Spinal cord (tissue), 10 donors: ENCODE measurements at places on chromosomes 2 and 18. TPM values are rescaled to one million over a fixed set of nuclear protein-coding genes. Genes with fewer than 3 reads are reported as not detected.

LYG2 gene
- not detected for total RNA-seq

DNA sequence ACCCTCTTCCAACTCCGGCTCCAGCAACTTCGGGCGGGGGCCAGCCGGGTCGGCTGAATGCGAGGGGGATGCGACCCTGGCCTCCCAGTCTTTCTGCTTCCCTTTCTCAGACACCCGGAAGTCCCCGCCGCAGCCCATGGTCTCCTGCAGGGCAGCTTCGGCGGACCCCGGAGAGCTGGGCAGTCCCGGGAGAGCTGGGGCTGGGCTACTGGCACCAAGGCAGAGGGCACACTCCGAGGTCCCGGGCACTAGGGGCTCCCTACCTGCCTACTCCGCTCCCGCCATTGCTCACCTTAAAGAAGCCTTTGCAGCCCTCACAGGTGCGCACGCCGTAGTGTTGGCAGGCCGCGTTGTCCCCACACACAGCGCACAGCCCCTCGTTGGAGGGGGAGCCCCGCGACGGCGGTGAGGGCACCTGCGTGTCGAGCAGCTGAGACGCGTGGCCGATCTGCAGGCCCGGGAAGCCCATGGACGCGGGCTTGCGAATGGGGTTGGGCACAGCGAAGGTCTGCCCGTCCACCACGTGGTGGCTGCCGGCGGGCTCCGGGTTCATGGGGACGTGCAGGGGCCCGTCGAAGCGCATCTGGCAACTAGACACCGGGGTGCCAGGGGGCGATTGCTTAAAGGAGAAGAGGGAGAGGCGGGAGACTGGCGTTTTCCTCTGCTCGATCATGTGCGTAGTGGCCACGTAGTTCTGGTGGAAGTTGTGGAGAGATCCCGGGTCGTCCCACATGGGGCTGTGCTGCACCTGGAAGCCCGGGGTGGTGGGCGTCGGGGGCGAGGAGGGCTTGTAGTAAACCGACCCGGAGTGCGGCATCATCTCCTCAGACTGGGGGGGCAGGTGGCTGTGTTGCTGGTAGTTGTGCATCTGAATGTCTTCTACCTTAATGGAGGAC, 3.2 kb downstream of the NR4A2 start:
- DNase-seq, result no peak

ALK gene
- total RNA-seq, result 4.2 TPM

GRCh38 chr2:152718909-152719645, 657 bp downstream of the ARL6IP6 start:
- no peak for DNase-seq

DNA sequence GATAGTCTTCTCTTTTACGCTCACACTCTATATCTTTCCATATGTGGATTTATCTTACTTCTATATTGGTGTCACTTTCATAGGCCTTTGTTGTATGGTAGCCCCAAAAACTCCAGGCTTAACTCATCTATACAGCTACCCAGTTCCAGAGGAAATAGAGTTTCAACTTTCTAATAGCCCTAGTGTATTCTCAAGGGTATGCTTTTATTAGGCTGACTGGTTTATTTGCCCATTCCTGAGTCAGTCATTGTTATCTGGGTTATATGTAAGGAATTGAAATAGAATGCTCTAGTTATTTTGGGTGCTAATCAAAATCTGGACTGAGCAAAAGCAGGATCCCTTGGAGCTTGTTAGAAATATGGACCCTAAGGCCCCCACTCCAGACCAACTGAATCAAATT, 307.4 kb upstream of the KCNJ3 start:
- DNase-seq, result no peak

ERICH2 gene
- total RNA-seq, result 3.9 TPM

NT5C1B gene
- not detected for total RNA-seq

MEP1B gene
- total RNA-seq, result 0.11 TPM

GNAL gene
- total RNA-seq, result 67.0 TPM

DNA sequence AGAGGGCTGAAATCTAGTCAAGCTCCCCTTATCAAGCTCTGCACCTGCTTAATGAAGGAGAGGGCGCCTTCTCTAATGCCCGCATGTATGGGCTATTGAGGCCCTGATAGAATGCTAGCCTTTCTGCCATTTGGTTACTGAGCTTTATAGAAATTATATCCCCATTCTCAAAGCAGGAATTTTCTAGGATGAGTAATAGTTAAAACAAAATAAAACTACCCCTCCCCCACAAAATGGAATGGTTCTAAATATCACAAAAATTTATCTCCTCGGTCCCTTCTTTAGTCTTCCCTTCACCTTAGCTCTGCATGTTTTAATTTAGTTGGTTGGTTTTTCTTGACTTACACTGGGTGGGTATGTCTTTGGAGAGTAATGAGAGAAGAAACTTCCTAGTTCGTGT, 37.7 kb downstream of the CD28 start:
- DNase-seq, result no peak

- DNase-seq, result no peak
Observed at GRCh38 chr2:37827455-37827854, 97.6 kb upstream of the RMDN2 start.

LYPD6B gene
- 5.7 TPM for total RNA-seq

GRCh38 chr2:12607971-12608370, 108.8 kb upstream of the TRIB2 start:
- no peak for DNase-seq

EIF2AK2 gene
- total RNA-seq, result 36.3 TPM

GRCh38 chr18:662197-662596, 4.7 kb downstream of the TYMS start:
- no peak for DNase-seq

CD207 gene
- total RNA-seq, result not detected

KIF1A gene
- 186 TPM for total RNA-seq

GRCh38 chr2:40499437-40499836, 47.5 kb upstream of the SLC8A1 start:
- no peak for DNase-seq

- no peak for DNase-seq
Observed at GRCh38 chr2:128300151-128301020, 18.3 kb downstream of the HS6ST1 start.

DNA sequence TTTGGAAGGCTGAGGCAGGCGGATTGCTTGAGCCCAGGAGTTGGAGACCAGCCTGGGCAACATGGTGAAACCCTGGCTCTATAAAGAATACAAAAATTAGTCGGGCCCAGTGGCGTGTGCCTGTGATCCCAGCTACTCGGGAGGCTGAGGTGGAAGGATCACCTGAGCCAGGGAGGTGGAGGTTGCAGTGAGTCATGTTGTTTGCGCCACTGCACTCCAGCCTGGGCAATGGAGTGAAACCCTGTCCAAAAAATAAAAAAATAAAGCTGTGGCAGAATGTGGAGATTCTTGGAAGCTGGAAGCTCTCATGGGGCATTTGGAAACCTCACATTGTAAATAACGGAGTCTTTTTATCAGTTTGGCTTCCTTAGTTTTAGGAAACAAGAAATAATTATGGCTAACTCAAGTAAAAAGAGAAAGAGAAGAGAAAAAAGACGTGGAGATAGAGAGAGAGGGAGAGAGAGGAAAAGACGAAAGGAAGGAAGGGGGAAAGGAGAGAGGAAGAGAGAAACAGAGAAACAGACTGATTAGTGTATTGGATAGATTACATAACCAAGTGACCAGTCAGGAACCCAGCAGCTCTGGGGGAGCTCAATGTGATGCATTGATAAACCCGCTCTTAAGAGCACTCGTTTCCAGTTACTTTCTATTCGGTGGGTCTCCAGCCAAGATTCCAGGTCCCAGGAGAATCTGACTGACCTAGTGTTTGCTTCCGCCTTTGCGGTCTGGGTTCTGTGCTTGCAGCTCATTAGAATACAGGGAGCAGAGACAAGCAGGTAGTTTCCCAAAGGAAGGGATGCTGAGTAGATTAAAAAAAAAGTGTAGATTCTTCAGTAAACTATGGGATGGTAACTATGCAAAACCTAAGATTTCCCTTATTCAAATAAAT, 1.1 kb upstream of the SPAST start:
- peak; percentile 55 for DNase-seq

- DNase-seq, result no peak
Observed at GRCh38 chr2:68404893-68405799, 40.1 kb downstream of the PLEK start.

DNA sequence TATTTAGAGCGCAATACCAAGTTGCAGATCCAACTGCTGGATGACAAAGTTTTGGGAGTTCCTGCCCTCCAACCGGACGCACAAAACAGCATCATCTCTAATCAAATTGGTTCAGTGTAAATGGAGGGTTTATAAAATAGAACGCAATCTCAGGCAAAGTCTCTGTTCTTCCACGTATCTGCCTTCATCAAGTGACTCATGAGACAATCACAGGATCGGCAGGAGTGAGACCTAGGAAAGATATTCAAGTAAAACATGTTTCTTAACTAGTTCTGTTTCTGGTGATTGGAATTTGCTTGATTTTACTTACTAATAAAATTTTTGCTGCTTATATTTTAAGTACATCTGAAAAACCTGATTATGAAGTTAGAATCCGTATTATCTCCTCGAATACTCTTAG, 7.6 kb downstream of the FZD5 start:
- no peak for DNase-seq

TTN gene
- 4.5 TPM for total RNA-seq

DNA sequence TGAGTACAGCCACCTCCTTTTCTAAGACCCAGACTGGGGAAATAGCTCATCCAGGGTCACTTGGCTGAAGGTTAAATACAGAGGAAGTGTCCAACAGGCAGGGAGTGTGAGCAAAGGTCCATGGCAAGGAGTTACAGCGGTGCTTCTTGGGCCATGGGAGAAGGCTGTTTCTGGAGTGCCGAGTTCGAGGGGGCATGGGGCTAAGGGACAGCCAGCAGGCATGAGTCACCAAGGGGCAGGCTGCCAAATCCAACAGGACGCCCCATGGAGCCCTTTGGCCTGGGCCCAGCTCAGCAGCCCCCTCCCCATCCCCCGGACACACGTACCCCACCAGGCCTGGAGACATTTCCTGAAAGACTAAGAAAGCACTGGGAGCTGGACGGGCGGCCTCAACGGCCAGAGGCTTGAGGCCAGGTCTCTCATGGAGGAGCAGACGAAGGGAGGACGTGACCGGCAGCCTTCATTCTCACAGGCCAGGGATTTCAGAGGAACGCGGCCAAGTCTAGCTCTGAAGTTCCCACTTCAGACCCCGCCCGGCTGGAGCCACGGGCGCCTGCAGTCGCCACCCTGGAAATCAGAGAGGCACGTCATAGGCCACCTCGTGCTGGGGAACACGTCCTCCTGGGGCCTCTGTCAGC, 160.4 kb downstream of the SMAD7 start:
- DNase-seq, result no peak

SNED1 gene
- 93.7 TPM for total RNA-seq

RAMP1 gene
- total RNA-seq, result 36.6 TPM

NEURL3 gene
- total RNA-seq, result 0.28 TPM

- DNase-seq, result no peak
Observed at GRCh38 chr2:9153643-9153980, 53.0 kb upstream of the ASAP2 start.

TWIST2 gene
- total RNA-seq, result 9.1 TPM

CD8A gene
- 1.4 TPM for total RNA-seq

MTIF2 gene
- total RNA-seq, result 31.1 TPM

CFAP65 gene
- total RNA-seq, result 0.79 TPM

DNA sequence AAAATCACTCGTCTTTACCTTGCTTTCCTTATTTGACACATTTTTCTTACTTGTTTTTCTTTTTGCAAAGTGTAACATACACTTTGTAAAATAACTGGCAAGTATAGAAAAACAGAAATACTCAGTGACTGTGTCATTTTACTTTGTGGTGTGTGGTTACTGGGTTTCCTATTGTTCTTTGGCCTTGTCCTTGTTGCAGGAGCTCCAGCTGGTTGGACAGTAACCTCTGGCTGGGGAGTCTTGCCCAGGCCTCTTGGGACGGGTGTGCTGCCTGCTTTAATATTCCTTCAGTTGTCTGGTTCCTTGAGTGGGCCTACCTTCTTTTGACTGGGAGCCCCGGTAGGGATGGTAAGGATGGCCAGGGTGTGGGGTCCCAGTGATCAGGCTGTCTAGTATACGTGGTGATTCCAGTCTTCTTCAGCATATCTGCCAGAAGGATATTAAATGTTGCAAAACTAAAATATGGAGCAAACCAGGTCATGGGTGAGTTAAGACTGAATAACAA, 53.8 kb downstream of the RNF144A start:
- DNase-seq, result no peak

DNA sequence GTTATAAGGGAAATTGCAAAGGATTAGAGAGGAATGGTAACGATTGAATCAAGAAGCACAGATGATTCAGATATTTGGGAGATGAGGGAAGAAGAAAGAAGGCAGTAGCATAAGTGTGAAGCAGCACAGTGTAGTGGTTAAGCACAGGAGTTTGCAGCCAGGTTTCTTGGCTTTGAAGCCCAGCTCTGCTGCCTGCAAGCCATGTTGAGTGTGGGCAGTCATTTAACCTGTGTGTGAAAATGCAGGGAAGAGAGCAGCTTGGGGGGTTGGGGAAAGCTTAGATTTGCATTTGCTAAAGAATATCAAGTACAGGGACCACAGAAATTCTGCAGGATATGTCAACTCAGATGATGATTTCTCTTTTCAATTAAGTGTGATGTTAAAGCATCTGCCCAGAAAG, 21.5 kb upstream of the RBMS1 start:
- DNase-seq, result no peak

GRCh38 chr2:38076152-38076709, 280 bp upstream of the CYP1B1 start:
- peak; percentile 86 for DNase-seq

IHH gene
- 0.30 TPM for total RNA-seq

PKDCC gene
- 55.9 TPM for total RNA-seq

GRCh38 chr2:240363746-240364581, 71.5 kb upstream of the GPC1 start:
- DNase-seq, result no peak

ALKAL2 gene
- total RNA-seq, result 3.4 TPM

- no peak for DNase-seq
Observed at GRCh38 chr2:101534149-101534611, 59.3 kb upstream of the RFX8 start.

DNA sequence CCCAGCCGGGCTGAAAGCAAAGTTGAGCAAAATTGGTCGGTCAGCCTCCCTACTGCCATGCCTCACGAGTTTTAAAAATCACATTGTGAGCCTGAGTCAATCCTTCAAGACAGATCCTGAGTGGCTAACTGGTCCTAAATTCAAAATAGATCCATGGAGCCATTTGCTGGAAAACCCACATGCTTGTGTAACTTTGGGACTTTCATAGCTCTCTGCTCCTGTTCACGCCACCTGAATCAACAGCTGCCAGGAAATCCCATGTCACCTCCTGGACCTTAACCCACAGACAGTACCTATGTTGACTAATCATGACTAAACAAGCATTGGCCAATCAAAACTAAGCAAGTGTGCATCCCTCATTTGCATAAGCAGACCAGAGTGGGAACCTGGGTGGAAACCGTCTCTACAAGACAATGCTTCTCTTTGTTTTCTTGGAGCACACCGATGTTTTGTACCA, 42.8 kb upstream of the LDLRAD4 start:
- DNase-seq, result no peak

GRCh38 chr18:8609659-8610458, 622 bp downstream of the RAB12 start:
- no peak for DNase-seq

MC4R gene
- total RNA-seq, result 6.6 TPM

KLHL41 gene
- 3.9 TPM for total RNA-seq

- DNase-seq, result no peak
Observed at GRCh38 chr2:27216416-27217137, 592 bp upstream of the CAD start.
